ENCODE measurements at places on chromosomes 13 and 19.

GRCh38 chr13:80339912-80340650 is 845 bp downstream of the SPRY2 start:
- peak; percentile 80 for DNase-seq

- no peak for DNase-seq
Observed at GRCh38 chr13:104414181-104414580, 1348.0 kb upstream of the SLC10A2 start.

GRCh38 chr19:29273000-29273640 is 60.2 kb upstream of the UQCRFS1 start:
- DNase-seq, result no peak

- no peak for DNase-seq
Observed at GRCh38 chr13:20142023-20142926, 18.6 kb downstream of the GJA3 start.

DNA sequence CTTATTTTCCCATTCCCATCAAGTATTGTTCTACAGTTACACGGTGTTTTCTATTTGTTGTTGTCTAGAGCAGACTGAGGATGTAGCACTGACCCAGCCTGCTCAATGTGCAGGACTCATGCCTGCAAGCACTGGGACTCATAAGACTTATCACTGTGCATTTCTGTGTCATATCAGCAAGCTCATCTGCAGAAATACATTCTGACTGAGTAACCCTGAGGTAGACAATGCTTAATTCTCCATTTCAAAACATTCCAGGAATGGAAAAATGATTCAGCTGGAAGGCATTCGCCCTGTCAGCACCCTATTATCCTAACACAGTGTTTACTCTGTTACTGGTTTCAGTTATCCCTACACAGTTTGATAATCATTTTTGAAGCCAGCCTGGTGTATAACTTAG is 2506.4 kb downstream of the PCDH9 start:
- DNase-seq, result no peak

- no peak for DNase-seq
Observed at GRCh38 chr13:85255978-85256377, 543.2 kb downstream of the SLITRK6 start.
